HFFc6 (cell line): ENCODE measurements at places on chromosomes 5 and 9. TPM values are rescaled to one million over a fixed set of nuclear protein-coding genes. Genes with fewer than 3 reads are reported as not detected.

PLPPR1 gene
- total RNA-seq: not detected in 3 replicates

DNA sequence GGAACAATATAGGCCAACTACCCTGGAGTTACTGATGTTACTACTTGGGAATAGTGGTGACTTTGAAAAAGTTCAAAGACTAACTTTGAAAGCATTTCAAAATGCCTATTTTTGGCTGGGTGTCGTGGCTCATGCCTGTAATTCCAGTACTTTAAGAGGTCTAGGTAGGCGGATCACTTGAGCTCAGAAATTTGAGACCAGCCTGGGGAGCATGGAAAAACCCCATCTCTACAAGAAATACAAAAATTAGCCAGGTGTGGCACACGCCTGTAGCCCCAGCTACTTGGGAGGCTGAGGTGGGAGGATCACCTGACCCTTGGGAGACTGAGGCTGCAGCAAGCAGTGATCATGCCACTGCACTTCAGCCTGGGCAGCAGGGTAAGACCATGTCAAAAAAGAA lies 105.3 kb downstream of the ARRDC3 start:
- no peak for DNase-seq

DNA sequence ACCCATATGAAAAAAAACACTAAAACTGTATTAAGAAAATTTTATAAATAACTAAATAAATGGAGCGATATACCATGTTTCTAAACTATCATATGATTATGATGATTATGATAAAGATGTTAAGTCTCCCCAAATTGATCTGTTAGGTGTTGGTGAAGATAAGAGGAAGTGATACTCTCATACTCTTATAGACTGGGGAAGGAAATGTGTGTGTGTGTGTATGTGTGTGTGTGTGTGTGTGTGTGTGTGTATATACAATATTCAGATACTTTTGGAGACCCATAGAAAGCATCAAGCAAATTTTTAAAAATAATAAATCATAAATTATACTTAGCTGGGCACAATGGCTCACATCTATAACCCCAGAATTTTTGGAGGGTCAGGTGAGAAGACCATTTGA lies 62.9 kb downstream of the TMEM232 start:
- DNase-seq: no peak

BBLN gene
- total RNA-seq: 53.3 to 67.4 TPM (median 60.6 TPM) in 3 replicates

DNA sequence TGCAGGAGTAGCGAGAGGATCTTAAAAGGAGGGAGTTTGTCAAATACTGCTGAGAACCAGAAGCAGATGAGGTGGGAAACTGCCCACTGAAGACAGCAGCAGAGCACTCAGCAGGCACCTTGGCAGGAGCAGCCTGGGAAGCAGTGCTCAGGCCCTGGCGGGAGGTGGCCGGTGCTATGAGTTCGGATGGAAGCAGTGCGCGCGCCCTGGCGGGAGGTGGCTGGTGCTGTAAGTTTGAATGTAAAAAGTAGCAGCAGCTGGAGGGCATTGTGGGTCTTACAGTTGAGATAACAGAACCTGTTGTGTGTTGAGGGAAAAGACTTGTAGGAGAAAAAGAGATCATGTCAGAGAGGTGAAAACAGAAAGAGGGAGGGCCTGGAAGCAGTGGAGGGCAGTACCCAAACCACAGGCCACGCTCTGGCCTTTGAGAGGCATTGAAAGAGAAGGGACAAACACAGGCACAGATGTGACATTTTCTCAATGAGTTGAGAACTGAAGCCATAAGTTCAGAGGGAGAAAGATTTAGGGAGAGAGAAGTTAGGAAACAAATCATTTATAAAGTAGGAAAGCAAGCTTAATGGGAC lies 130.9 kb downstream of the ERCC6L2 start:
- no peak for DNase-seq
